Omental fat pad (tissue), 4 donors: ENCODE measurements at places on chromosomes 11 and 22. TPM values are rescaled to one million over a fixed set of nuclear protein-coding genes. Genes with fewer than 3 reads are reported as not detected.
A peak's percentile ranks its signal among the peaks of the same experiment; 100 is the strongest.

KRTAP5-9 gene
- total RNA-seq: 0.37 TPM

GAL gene
- total RNA-seq: not detected

DNA sequence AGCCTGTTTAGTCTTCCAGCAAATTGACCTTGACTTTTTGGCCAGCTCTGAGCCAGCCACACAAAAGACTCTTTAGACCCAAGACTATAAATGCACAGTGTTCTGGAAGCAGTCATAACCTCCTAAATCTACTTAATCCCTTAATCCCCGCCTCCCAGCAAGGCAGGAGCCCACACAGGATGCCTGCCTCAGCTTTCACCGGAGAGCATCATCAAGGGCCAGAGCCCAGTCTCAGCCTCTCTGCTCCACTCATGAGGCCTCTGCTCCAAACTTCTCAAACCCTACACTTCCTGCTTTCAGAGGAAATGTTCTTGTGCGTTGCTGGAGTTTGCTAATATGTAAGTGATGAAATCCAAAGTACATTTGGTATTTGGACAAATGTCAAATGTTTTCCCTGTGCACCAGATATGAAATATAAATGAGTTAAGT, 57.9 kb upstream of the FSHB start:
- DNase-seq: no peak

DNA sequence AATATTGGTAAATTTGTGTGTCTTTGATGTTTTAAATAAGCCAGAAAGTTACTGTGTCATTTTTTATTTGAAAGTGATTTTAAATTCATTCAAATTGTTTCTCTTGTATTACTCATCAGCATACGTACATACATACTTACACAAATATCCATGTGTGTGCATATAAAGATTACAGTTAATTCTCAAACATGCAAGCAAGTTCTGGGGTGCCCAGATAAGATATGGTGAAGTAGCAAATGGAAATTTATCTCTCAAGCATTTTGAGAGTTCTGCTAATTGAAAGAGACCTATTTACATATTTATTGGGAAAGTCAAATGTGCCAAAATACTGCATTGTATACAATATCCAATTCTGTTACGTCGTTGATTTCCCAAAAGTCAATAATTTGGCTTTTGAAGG, 1024.0 kb upstream of the CNTN5 start:
- no peak for DNase-seq

- DNase-seq: peak; percentile 55
Observed at GRCh38 chr11:134047586-134047999, 21.3 kb upstream of the JAM3 start.
